ENCODE measurements at places on chromosomes 6 and 20.

- DNase-seq = no peak
Observed at GRCh38 chr6:107386340-107386739, 73.0 kb downstream of the PDSS2 start.

DNA sequence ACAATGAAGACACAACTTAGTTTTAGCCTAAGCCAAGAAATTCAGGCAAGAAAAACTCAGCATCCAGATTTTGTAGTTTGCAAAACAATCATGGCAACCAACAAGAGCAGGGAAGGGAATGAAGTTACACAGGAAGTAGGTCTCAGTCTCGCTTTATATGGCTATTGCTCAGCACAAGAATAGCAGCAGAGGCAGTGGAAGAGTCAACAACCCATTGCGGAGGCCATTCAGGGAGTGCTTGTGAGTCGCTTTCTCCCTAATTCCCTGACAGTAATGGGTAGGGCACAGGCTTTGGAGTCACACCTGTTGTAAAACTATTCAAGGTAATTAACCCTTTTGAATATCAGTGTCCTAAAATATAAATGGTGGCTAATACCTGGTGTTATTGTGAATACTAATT, 238.5 kb downstream of the HDGFL1 start:
- DNase-seq = no peak

GRCh38 chr6:11198663-11199603, 33.5 kb downstream of the NEDD9 start:
- no peak for DNase-seq

DNA sequence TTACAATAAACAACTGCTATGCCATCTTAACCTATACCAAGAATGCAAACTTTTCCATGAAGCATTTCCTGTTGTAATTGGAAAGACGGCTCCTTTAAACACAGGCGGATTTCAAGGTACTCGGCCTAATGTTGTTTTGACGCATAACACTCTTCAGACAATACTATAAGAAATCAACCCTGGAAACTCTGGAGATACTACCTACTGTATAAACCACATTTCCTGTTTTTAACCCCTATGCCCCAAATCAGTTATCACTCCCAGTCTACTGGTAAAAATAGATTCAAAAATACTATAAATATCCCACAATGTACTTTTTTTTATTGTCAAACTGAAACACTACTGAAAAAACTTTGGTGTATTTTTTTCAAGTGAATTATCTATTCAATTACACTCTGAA, 118.1 kb downstream of the IRF4 start:
- no peak for DNase-seq

- no peak for DNase-seq
Observed at GRCh38 chr6:137903933-137904821, 37.1 kb downstream of the TNFAIP3 start.

DNA sequence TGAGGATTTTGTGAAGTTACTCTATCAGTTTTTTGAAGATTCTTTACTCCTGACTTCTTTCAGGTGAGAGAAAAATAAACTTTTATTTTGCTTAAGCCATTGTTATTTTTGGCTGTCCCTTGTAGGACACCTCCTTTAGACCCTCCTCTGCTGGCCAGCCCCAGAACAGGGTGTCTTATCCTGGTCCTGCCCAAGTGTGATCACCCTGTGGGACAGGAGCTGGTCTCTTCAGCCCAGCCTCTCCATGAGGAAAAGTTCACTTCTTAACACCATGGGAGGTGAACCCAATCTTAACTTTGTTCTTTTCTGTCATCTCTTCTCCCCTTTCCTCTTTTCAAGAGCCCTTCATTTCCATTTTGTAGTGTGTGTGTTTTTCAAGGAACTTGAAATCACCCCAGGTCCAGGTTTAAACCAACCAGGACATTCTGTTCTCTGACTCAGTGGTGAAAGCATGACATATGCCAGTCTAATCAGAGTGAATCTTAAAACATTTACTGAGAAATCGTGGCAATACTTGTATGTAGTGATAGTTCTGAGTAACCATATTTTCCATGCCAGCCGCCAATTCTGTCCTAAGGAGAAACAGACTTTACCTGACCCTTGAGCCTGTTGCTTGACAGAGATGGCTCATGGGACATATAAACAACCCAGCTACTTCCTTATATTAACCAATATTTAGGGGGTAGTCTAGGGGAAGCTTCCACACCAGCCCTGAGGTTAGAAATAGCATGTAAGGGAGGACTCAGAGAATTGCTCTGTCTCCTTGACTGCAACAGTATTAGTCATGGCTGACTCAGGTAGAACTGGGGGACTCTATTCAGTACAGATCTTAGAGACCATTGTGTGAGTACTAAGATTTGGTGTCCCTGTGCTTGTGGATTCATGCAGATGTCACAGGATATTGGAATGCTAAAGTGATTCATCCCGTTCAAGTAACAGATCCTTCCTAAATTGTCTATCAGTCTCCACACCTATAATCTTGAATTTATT, 48.8 kb downstream of the FLRT3 start:
- DNase-seq = no peak

- DNase-seq = no peak
Observed at GRCh38 chr6:73679009-73679408, 17.0 kb upstream of the CD109 start.
